ENCODE measurements at places on chromosomes 3 and 15.

- ATAC-seq: no peak
Measured at GRCh38 chr3:123618768-123619484, 34.1 kb upstream of the HACD2 start.

GRCh38 chr15:77168616-77169015 is 97.7 kb upstream of the TSPAN3 start:
- no peak for ATAC-seq

GRCh38 chr15:74893627-74894026 is 3.8 kb downstream of the MPI start:
- peak; percentile 38 for ATAC-seq

GRCh38 chr3:175398676-175399075 is 539.5 kb downstream of the NAALADL2 start:
- ATAC-seq: no peak

DNA sequence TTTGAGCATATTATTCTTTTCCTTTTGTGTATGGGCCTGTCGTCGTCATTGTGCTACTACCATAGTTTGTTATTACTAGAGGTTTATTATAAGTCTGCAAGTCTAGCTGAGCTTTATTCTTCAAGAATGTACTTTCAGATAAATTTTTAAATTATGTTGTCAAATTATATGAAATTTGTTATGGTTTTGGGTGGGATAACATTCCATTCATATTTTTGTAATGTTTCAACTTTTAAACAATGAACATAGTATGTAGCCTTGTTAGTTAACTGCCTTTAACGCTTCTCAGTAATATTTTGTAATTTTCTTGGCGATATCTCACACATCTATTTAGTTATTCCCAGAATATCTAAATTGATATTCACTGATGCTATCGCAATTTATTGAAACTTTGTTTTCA is 41.6 kb upstream of the GOLGA8B start:
- no peak for ATAC-seq

DNA sequence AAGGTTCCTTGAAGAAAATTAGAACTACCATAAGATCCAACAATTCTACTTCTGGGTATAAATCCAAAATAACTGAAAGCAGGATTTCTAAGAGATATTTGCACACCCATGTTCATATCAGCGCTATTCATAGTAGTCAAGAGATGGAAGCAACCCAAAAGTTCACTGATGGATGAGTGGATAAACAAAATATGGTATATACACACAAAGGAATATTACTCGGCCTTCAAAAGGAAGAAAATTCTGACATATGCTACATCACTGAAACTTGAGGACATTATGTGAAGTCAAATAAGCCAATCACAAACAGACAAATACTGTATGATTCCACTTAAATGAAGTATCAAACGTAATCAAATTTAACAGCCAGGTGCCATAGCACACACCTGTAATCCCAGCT is 13.1 kb downstream of the DET1 start:
- no peak for ATAC-seq

- ATAC-seq: no peak
Measured at GRCh38 chr15:100879061-100879463, 569 bp upstream of the ALDH1A3 start.

GRCh38 chr15:89958107-89958805 is 42.9 kb upstream of the ZNF710 start:
- ATAC-seq: no peak

DNA sequence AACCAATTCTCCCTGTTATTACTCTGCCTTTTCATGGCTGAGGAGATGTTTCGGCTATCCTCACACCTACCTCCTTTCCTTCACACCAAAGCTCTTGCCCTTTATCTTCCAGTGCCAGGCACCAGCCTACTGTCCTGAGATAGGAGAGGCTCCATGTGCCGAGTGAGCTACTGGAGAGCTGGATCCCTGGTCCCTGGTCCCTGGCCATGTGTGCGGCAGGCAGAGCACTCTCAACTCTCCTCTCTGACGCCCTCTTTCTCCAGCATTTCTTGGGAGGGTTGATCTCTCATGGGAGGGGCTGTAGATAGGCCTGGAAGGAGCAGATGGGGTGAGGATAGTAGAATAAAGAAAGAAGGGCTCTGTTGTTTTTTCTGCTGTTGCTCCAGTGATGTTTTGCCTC is 277.1 kb upstream of the UMPS start:
- ATAC-seq: no peak

DNA sequence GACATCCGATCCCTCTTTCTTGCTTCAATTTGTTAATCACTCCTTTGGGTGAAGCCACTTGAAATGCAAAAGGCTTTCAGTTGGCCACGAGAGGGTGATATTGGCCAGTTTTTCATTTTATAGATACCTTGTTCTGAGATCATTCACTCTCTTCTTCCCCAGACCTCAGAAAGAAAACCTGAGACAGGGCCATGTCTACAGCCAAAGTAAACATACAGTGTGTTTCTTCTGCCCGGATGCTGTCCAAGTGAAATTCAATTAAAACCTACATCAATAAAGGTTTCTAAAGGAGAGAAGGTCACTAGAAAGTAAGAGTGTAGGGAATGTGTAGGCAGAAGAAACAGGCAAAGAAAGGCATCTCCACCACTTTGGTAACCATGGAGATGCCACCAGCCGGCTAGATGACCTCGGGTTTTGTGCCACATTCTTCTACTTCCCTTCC is 39.5 kb upstream of the FMN1 start:
- ATAC-seq: no peak

- ATAC-seq: no peak
Measured at GRCh38 chr3:170876537-170876936, 6.5 kb upstream of the RPL22L1 start.

DNA sequence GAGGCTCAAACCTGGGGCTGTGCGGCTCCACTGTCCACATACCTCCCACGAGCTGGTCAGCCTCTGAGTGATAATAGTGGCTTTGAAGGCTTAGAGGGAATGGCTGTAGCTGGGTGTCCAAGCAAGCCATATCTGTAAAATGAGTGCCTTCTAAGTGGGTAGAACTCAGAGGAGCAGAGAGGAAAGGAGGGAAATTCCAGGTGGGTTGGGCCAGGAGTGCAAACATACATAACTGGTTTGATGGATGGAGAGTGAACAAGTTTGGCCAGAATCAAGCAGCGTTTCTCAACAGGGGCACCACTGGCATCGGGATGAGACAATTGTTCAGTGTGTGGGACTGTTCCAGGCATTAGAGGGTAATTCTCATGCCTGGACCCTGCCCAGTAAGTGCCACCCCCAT is 91.1 kb downstream of the ASB7 start:
- ATAC-seq: no peak

GRCh38 chr3:160280836-160281235 is 55.6 kb downstream of the C3orf80 start:
- no peak for ATAC-seq

All from activated CD4-positive, CD25-positive, alpha-beta regulatory T cell treated with anti-CD3 and anti-CD28 coated beads, Interleukin-2, amount 50 U/mL, for 24 hours (primary cell).